ENCODE measurements at places on chromosomes 4 and X.
A peak's percentile ranks its signal among the peaks of the same experiment; 100 is the strongest.

- no peak for DNase-seq
These were observed 38.8 kb upstream of the STIM2 start for GRCh38 chr4:26821677-26822503.

DNA sequence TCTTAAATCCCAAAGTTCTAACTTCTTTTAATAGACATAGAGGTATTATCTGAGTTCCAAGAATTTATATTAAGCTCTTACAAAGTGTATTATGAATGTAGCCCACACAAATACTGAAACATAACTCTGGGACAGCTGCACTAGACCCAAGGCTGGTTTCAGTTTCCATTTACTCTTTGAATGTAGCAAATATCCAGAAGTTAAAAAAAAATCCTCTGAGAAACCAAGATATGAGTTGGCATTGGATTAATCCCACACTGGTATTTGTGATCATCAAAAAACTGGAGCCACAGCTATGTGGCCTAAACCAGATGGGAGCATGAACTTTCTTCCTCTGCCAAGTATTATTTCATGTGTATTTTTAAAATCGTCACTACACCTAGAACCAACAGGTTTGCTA is 23.6 kb upstream of the SMPX start:
- DNase-seq = no peak

- no peak for DNase-seq
These were observed 11.9 kb upstream of the ADD1 start for GRCh38 chr4:2831611-2832308.

- no peak for DNase-seq
These were observed 355.1 kb downstream of the PDHA2 start for GRCh38 chr4:96194993-96195392.

GRCh38 chr4:1676605-1677525 is 7.2 kb downstream of the FAM53A start:
- peak; percentile 26 for DNase-seq

DNA sequence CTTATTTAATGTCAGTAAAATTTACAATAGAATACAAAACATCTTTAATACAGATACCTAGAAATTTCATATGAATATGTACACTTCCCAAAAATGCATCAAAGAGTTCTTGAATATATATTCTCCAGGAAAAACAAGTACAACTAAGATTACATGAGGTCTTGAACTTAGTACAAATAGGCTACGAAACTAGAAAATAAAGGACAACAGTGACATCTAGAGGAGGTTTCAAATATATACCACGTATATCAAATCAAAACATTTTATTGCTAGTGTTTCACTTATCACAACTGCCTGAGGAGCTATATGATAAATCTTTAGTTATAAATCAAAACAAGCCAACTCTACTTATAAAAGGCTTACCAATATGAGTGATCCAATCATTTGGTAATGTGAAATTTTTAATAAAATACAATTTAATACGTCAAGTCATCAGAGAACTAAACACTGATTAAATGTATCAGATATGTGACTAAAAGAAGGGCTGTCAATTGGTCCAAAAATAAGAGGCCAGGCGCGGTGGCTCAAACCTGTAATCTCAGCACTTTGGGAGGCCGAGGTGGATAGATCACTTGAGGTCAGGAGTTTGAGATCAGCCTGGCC is 36.6 kb downstream of the ANAPC10 start:
- DNase-seq = peak; percentile 36

DNA sequence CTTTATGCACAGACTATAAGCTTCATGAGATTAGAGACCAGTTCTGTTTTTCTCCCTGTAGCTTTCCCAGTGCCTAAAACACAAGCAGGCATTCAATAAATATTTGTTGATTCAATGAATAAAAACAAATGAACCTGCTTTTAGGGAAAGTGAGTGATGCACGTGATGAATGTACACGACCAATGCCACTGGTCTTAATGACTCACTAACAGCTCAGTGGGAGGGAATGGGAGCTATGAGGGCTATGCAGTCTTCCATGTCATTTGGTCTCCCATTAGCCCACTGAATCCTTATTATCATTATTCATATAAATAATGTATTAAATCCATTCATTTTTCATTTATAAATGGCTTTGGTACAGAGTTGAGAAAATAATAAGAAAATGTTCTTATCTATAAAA is 247.4 kb downstream of the FBXO8 start:
- DNase-seq = no peak

GRCh38 chrX:120790118-120790517 is 85.5 kb downstream of the CT47B1 start:
- DNase-seq = peak; percentile 40

GRCh38 chr4:184310171-184310567 is 92.5 kb upstream of the ENPP6 start:
- no peak for DNase-seq

DNA sequence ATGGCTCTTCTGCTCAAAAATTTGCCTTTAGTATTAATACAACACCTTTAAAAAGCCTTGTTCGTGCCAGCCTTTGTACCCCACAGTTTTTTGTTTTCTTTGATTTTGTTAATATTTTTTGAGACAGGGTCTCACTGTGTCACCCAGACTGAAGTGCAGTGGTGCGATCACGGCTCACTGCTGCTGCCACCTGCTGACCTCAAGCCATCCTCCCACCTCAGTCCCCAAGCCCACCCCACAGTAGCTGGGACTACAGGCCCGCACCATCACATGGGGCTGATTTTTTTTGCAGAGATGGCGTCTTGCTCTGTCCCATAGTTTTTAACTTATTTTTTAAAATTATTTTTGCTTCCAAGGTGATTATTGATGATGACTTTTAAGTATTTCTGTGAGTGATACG is 134.0 kb downstream of the HTR2C start:
- peak; percentile 1 for DNase-seq

GRCh38 chr4:88143504-88143903 is 14.9 kb downstream of the ABCG2 start:
- DNase-seq = no peak

- no peak for DNase-seq
These were observed 46.1 kb upstream of the HOPX start for GRCh38 chr4:56727150-56727549.

- no peak for DNase-seq
These were observed 672.2 kb downstream of the KCTD8 start for GRCh38 chr4:43776371-43776770.

DNA sequence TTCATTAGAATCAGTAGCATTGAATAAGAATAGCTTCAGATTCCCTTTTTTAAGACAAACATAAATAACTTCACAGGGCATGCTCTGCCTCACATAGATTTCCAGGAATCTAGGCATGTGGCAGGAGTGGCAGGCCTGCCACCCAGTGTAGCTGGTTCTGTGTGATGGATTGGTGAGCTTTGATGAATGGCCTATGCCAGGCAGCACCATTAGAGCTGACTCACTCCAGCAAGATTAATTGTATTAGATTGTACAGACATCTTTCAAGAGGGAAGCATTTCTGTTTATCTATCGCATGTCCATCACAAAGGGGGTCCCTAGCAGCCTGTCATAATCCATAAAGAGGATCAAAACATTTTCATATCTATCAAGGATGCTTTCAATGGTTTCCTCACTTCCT is 71.9 kb downstream of the NAA11 start:
- DNase-seq = no peak

GRCh38 chrX:71107762-71108360 is 1.3 kb upstream of the CXorf65 start:
- no peak for DNase-seq

DNA sequence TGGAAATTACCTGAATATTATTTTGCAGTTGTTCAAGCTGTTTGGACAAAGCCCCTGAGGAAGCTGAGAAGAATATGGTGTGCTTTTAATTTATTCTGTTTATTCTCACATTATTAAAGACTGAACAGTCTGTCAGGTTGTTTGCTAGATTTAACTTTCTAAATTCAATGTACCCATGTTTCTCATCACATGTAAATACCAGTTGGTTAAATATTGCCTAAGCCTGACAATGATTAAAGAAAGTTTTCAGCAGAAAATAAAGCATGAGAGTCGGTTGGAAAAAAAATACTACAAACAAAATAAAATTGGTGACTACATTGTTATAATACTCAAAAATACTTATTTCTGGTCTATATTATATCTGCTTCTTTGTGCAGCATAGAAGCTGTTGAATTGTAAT is 1974.7 kb downstream of the ARAP2 start:
- no peak for DNase-seq

- DNase-seq = no peak
These were observed 13.2 kb downstream of the HS3ST1 start for GRCh38 chr4:11415409-11416070.

- no peak for DNase-seq
These were observed 585.1 kb upstream of the FRG1 start for GRCh38 chr4:189355590-189355989.

DNA sequence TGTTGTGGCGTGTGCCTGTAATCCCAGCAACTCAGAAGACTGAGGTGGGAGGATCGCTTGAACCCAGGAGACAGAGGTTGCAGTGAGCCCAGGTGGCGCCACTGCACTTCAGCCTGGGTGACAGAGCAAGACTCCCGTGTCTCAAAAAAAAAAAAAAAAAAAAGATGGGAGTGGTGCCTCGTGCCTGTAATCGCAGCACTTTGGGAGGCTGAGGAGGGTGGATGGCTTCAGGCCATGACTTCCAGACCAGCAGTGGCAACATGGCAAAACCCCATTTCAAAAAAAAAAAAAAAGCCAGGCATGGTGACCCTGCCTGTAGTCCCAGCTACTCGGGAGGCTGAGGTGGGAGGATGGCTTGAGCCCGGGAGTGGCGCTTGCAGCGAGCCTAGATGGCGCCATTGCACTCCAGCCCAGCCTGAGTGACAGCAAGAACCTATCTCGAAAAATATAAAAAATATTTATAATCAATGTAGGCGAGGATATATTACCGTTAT is 27.0 kb downstream of the EIF2S3 start:
- DNase-seq = peak; percentile 14

DNA sequence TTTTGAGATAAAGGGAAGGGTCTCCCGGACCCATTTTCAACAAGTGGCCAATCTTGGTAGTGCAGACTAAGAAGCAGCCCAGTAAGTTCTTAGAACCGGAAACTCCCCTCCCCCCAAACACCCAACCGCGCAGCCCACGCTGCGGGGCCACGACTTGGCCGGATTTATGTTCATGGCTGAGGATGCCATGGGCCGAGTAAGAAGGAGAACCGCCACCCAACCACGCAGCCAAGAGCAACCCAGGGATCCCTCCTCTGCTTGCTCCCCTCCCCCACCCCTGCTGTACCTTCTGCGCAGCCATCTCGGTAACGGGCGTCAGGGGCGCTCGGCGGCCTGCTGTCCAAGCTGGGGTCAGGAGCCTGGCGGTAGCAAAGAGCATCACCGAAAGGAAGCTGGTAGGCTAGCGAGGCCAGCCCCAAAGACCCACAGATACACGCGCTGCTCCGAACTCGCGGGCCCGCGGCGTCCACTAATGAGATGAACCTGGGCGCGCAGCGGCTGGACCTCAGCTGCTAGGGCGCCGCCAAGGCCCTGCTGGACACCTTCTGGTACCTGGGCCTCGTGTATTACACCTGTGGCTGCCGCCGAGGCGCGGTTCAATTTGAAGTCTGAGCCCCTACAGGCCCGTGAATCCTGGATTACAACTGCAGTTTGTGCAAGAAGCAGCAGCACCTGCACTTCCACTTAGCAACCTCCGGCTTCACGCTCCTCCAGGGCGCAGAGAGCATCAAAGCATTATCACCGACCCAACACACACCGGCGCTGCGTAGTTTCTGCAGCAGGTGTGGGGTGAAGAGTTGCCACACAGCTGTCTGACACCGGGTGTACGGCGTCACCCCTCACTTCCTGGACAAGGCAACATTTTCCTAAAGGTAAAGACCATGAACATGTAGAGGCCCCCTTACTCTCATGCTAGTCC is 63.4 kb downstream of the NUDT10 start:
- DNase-seq = peak; percentile 57

GRCh38 chrX:35680940-35681346 is 117.2 kb upstream of the MAGEB16 start:
- no peak for DNase-seq

DNA sequence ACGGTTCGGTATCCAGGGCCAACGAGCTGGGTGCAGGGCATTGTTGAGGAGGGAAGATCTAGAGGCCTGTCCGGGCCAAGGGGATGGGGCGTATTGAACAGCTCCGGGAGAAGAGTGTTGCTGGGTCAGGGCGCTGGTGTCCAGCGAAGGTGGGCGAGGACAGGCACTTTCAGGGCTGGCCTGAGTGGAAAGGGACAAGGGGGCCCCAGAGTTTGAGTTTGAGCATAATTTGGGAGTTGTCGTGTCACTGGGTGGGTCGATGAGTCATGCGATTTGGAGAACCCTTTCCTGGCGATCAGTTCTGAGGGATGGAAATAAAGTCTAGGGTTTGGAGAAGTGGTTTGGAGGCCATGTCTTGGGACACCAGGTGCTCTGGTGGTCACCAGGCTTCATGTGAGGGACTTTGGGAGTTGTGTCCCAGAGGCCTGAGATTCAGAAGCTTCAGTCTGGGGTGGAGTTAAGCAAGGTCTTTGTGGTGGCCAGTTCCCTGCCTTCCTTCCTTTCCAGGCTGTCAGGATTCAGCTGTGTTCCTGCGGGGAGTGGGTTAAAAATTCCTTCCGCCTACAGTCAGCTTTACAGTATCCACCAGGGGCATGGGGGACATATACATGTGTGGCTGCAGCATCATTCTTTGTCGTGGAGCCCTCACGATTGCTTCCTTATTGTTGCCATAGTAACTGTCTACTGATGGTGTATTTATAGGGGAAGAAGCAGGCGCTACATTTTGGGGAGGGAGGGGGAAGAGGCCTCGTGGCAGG is 504 bp downstream of the PRRG3 start:
- DNase-seq = no peak

DNA sequence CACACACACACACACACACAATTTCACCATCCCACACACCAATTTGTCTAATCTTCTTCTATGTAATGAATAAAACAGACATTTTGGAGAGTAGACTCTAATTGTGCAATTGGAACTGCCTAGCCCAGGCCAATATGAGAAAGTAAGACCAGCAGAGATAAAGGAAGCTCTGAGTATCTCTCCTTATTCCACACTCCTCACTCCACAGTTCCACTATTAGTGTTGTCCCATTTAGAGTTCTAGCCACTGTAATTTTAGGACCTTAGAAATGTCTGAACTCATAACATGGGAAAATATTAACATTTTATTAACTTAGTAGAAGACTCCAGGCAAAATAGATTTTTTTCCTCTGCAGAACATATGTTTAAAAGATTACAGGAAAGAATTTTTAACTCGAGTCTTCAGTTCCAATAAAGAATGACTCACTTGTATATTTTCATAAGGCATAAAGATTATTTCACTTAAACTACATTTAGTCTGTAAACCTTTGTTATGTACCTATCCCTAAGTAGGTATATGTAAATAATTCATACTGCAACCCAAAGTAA is 297.6 kb upstream of the INTU start:
- DNase-seq = no peak

GRCh38 chr4:182103614-182104319 is 139.4 kb upstream of the TENM3 start:
- no peak for DNase-seq
